D721Med (cell line): ENCODE measurements at places on chromosomes 16 and 17.

DNA sequence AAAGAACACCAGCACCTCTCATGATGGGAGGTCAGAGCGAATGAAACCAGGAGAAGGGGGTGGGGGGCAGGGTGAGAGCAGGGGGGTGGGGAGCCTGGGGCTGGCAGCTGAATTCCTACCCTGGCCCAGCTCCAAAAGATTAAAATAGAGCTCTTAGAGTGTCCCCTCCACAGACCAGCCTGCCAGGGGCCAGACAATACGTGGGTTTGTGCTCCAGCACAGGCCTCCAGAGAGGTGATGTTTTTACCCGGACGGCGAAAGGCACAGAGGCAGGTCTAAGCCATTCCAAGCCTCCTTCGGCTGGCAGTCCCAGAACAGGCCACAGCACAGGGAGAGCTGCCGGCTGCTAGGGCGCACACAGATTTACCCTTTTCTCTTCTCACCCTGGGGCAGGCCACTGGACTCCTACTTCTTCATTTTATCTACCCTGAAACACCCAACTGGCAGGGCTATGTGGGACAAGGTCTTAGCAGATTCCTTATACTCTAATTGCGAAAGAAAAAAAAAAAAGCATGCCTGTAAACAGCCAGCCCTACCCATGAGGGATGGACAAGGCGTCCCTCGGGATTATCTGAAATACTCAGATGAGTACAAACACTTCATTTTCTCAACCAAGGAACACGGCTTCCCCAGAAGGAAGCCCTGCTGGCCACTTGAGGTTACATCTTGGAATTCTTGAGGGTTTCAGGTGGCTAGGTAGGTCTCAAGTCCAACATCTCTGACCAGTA, 71.9 kb upstream of the NOG start:
- no peak for DNase-seq

- DNase-seq: peak; percentile 83
Observed at GRCh38 chr17:42116705-42117396, 4.3 kb downstream of the KAT2A start.

- DNase-seq: no peak
Observed at GRCh38 chr17:82698974-82699442, 510 bp upstream of the RAB40B start.

DNA sequence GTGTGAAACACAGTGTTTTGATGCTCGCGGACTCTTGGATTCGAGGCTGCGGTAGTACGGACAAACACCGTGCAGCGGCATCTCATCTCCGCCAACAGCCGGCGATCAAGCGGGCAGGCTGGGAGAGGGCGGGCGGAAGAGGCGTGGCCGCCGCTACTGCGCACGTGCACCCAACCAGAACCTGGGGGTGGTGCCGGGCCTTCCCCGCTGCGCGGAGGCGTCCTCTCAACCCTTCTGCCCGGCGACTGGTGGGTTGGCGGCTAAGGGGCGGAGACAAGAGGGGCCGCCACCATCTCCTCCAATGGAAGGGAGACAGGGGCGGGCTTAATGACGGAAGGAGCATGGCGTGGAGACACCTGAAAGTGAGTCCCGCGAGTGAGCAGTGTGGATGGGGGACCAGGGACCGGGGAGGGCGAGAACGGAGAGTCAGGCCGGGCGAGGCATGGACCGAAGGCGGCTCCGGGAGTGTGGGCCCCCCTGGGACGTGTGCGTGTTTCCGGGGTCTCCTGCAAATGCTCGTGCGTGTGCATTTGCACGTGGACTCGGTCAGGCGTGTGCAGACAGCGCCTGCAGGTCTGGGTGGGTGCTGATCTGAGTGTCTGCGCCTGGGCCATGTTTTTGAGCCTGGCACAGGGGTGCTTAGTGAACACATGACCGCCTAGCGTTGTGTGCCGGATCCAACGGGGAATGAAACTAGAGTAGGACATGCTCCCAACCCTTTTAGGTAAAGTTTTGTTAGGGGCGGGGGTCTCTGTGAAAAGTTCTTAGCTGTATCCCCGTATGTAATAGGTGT, at the start of gene DHODH:
Gene DHODH, plus strand, starts transcription at position 321 of the 793 bp plus-strand sequence. Its CDS starts 21 bp downstream, at position 342.
- DNase-seq: peak; percentile 85

DNA sequence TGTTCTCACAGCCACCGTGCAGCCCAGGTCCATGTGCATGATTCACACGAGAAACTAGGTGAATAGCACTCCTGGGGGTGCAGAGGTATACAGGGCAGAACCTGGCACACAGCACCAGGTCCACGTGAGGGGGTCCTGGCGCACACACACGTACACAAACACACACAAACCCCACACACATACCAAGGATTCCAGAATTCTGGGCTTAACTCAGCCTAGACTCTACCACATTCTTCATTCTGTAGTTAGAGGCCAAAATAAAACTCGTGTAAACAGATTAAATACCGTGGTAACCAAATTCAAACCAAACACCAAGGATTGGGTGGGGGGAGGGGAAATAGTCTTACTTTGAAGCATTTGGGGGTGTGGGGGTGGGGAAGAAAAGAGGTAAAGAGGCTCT, 58.5 kb downstream of the XYLT1 start:
- DNase-seq: no peak

DNA sequence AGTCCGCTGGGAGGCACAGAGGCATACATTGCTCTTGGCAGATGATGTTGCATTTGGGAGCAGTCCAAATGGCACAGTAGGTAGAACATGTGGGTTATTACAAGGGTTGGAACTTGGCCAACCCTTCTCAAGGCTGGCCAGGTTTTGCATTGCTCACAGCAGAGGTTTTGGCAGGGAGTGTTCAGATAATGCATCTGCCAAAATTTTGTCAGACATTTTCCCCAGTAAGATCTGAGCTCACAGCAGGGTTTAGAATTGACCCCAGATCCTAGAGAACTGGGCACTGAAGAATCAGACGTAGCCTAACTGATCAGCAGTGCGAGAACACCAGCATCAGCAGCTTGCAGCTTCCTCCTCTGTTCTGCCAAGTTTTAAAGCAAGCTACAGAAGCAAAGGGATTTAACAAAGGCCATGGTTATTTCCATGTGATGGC, 468.8 kb upstream of the KIF2B start:
- DNase-seq: no peak

GRCh38 chr17:58764373-58764772, 8.7 kb downstream of the PPM1E start:
- no peak for DNase-seq

GRCh38 chr17:73684183-73684582, 39.9 kb upstream of the SDK2 start:
- no peak for DNase-seq

DNA sequence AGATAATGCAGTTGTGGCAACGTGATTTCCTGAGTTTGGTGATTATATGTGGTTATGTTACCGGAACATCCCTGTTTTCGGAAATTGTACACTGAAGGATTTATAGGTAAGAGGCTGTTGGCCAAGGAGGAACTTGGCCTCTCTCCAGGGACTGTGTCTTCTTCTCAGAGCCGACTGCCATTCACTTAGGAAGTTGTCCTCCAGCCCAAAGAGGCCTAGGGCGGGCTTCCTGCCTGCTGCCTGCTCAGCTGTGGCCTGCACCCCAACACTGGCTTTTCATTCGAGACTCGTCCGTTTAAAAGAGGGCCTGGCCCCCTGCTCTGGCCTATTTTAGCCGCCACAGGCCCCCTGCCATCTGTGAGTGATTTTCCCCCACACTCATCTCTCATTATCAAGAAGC, 64.3 kb downstream of the ZDHHC7 start:
- no peak for DNase-seq

- no peak for DNase-seq
Observed at GRCh38 chr17:51354936-51355335, 94.6 kb downstream of the UTP18 start.

- no peak for DNase-seq
Observed at GRCh38 chr16:81740169-81740568, 38.9 kb upstream of the PLCG2 start.

DNA sequence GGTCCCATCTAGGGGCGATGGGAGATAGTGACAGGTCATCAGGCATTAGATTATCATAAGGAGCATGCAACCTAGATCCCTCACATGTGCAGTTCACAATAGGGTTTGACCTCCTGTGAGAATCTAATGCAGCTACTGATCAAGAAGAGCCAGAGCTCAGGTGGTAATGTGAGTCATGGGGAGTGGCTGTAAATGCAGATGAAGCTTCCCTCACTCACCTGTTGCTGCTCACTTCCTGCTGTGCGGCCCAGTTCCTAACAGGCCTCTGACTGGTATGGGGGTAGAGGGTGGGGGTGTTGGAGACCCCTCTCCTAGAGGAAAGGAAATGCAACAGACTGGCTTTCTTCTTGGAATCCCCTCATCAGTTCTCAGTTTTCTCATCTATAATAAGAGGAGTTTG, 131.4 kb downstream of the CA10 start:
- DNase-seq: no peak

- no peak for DNase-seq
Observed at GRCh38 chr16:57637424-57637823, 9.0 kb downstream of the ADGRG1 start.

DNA sequence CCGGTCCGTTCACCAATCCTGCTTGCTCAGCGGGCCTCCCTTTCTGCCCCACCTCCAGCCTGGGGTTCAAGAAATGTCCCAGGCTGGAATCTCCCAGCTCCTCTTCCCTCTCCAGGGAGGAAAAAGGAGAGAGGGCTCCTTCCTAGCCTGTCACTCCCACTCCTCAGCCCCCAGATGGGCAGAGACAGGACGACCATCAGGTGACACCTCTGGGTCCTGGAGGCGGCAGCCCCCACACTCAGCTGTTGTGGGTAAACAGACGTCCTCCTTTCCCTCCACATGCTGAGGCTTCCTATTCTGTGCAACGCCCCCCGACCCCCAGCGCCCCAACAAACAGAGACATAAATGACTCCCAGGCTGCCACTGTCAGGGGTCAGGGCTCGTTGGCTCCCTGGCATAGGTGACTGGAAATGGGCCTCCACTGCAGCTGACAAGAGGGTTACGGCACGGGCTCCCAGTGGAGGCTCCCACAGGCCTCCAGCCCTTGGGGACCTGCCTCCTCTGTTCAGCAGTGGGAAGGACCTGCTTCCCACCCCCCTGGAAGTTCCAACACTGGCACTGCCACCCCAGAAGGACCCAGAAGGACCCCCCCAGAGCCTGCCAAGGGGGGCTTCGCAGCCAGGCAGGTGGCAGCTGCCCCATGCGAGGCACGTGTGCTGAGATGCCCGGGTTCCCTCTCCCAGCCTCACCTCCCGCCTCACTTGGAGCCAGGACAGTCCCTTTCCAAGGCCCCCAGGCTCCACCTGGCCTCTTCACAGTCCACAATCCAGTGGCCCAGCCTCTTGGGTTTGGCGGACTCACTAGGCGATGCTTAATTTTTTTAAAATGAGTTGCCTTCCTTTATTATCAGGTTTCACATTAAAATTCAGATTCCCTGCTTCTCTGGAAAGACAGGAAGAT, 232.3 kb downstream of the KATNIP start:
- DNase-seq: no peak
